ENCODE measurements at places on chromosomes 5 and 9.

GRCh38 chr9:35490155-35490909 lies 421 bp downstream of the RUSC2 start:
- peak; percentile 38 for DNase-seq

GRCh38 chr9:123589361-123590239 lies 233.6 kb downstream of the CRB2 start:
- no peak for DNase-seq

DNA sequence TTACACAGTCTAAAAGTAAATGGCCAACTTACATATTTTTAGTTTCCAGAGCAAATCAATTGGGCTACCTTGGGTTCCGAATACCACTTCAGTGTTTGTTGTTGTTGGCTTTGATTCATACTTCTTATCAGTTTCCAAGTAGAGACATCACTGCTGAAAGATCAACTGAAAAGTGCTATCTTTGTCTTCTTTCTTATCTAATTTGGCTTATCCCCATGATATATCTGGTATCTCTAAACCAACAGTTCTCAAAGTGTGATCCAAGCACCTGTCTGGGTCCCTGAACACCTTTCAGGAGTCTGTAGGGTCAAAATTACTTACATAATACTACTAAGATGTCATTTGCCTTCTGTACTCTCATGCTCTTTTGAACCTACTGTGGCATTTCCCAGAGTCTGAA lies 200.0 kb downstream of the PARP8 start:
- DNase-seq, result no peak

- DNase-seq, result no peak
Observed at GRCh38 chr9:85892401-85892800, 48.5 kb upstream of the NAA35 start.

- no peak for DNase-seq
Observed at GRCh38 chr5:97297063-97297703, 114.1 kb upstream of the RIOK2 start.

DNA sequence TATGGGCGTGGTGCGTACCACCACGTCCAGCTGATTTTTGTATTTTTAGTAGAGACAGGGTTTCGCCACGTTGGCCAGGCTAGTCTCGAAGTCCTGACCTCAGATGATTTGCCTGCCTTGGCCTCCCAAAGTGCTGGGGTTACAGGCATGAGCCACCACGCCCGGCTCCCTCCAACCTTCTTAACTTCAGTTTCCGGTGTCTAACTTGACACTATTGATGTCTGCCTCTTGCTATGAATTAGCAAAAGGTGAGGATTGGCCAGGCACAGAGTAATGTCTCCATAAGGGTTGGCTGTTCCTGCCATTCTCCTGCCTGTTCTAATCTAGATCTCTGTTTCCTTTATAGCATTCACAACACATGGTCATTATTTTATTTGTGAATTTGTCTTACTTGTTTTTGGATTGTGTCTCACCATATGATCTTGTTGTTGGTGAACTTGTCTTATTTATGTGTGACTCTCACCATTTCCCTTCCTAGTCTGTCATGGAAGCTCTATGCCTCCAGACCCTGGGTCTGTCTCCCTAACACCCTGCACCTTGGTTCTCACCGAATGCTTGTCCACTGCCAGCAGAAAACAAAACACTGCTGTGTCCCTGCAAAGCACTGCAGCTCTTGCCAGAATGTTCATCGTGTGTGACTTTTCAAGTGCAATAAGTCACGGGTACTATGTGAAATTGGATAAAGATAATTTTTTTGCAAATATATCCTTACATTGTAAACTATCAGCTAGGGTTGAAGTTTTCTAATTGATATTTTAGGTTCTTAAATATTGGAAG lies 26.0 kb downstream of the BASP1 start:
- no peak for DNase-seq

- DNase-seq, result no peak
Observed at GRCh38 chr9:118975736-118976135, 393.5 kb downstream of the BRINP1 start.

- no peak for DNase-seq
Observed at GRCh38 chr5:24428345-24428744, 216.4 kb downstream of the CDH10 start.

DNA sequence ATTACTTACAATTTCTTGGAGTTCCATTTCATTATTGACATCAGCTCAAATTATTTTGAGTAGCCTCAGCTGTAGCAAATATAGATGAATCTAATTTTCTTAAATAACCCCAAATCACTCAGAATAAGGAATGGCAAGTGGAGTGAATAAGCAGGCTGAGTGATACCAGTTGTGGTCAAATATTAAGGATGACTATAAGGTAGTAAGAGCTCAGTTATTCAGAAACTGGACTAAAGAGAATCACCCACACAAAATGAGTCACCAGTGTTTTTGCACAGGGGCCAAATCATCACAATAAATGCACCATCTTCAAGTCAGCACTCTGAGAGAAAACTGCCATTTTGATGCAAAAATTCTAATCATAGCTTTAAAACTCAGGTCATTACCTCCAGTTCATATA lies 128.9 kb upstream of the TARS1 start:
- DNase-seq, result no peak

DNA sequence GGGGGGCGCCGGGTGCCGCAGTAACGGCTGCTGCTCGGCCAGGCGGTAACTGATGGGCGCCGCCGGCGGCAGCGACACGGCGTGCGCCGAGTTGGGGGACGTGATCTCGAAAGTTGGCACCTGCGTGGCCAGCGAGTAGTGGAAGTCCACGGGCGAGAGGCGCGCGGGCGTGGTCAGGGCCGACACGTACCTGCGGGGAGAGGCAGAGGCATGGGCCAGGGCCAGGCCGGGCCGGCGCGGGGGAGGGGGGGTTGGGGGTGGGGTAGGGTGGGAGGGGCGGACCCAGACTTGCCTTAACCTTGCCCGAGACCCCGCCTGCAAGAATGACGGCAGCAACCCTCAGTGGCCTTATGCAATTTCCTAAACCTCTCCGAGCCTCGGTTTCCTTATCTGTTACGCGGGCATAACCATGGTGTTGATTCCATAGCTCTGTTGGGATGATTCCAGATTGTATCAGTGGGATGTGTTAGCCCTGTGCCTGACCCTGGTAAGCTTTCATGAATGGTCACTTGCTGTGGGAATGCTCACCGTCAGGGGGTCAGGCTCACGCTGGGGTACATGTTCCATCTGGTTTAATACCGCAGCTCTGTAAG lies 53.0 kb downstream of the PSD2 start:
- DNase-seq, result peak; percentile 43

GRCh38 chr5:109690242-109690974 lies 681 bp downstream of the MAN2A1 start:
- DNase-seq, result peak; percentile 33

- DNase-seq, result no peak
Observed at GRCh38 chr9:105052346-105052745, 124.4 kb upstream of the ABCA1 start.

GRCh38 chr5:15304066-15304731 lies 195.8 kb upstream of the FBXL7 start:
- DNase-seq, result no peak

GRCh38 chr5:132209901-132210545 lies 17.6 kb downstream of the P4HA2 start:
- no peak for DNase-seq

GRCh38 chr9:5195463-5195862 lies 10.0 kb upstream of the INSL6 start:
- no peak for DNase-seq

DNA sequence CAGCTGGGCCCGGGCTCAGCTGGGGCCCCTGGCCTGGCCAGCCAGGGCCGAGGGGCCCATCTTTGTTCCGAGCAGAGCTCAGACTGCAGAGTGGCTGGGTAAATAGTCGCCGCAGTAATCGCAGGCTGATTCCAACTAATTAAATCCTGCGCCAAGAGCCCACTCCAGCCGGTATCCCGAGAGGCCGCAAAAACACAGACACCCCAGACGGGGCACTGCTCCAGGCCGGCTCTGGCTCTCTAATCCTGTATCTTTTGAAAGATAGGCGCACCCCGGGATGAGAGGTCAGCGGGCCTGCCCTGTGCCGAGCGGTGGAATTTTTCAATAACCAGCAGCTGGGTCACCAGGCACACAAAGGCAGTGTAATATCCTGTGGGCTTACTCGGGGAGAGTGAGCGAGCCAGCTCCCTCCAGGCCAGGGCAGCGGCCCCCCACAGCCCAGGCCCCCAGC lies 57.7 kb downstream of the LMX1B start:
- peak; percentile 74 for DNase-seq

GRCh38 chr9:135666534-135667462 lies 3.7 kb downstream of the LCN9 start:
- DNase-seq, result no peak

DNA sequence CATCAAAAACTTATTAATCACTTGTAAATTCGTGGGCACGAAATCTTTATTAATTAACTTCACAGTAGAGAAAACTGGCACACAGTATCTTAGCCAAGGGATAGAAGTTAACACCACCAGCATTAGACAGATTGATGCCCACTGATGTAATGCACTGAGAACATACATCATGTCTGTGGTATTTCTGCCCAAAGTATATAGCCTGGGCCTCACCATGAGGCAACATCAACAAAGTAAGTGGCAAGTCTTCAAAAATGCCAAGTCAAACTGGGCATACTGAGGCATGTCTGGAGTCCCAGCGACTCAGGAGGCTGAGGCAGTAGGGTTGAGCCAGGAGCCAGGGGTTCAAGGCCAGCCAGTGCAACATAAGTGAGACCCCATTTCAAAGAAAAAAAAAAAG lies 79.5 kb downstream of the GLIS3 start:
- no peak for DNase-seq

DNA sequence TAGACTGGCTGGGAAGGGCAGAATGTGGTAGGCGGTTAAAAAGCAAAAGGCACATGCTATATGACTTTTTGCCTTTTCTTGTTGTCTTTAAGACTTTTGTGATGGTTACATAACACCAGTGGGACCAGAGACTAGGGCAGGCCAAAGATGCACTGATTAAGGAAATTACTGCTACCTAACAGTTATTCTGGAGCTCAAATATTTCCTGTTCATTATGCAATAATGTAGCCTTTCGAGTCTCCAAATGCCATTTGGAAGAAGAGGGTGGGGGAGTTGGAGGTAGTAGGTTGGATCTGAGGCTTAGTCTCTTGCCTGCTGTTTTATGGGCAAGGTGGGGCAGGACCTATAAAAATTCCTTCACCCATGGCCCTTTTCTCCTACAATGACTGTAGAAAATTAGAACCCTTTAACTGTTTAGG lies 51.7 kb downstream of the SH3GL2 start:
- no peak for DNase-seq

- no peak for DNase-seq
Observed at GRCh38 chr5:67206929-67207328, 10.3 kb upstream of the CD180 start.

DNA sequence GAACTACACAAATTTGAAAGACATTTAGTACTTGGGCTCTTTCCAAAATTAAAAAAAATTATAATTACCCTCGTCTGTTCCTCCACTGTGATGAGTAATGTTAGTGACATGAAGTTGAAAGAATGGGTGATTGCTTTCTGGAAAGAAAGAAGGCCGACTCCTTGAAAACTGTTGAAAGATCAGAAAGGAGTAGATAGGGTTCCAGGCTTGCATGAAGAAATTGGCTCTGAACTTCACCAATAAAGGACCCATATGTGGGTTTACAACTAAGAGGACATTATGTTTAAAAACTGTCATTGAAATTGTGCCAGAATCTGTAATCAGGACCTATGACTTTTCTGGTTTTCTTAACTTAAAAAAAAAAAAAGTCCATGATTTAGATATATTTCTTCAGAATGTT lies 20.7 kb upstream of the MOCS2 start:
- no peak for DNase-seq

- DNase-seq, result no peak
Observed at GRCh38 chr5:87027570-87027969, 240.1 kb upstream of the RASA1 start.

DNA sequence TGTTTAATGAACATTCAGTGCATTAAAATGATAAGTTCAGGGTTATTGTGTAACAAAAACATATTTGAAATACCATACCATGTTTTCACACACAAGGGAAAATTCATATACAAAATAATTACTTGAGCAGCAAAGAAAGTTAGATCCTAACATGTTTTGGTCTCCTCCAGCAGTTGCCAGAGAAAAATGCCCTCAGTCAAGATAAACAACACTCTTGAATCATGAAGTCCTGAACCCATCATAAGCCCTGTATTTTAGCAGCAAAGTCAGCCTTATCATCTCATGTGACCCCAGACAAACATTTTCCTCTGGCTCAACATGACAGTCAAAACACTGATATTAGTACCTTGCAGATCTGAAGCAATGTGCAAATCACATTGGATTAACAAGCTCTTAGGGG lies 1541.1 kb upstream of the WWC1 start:
- no peak for DNase-seq

DNA sequence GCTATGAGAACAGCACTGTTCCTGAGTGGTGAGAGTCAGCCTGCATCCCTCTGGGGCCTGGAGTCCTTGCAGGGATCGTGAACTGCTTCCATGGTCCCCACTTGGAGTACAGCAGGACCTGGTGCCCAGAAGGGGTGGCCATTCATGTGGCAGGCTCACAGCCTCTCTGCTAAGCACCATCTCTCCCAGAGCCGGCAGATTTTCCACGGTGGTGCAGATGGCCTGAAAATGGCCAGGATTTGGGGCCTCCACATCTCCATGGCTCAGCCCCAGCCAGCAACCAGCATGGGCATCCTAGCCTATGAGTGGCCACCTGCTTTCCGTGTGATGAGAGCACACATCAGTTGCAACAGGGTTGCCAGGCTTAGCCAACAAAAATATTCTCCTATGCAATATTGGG lies 33.9 kb upstream of the SEMA4D start:
- no peak for DNase-seq

DNA sequence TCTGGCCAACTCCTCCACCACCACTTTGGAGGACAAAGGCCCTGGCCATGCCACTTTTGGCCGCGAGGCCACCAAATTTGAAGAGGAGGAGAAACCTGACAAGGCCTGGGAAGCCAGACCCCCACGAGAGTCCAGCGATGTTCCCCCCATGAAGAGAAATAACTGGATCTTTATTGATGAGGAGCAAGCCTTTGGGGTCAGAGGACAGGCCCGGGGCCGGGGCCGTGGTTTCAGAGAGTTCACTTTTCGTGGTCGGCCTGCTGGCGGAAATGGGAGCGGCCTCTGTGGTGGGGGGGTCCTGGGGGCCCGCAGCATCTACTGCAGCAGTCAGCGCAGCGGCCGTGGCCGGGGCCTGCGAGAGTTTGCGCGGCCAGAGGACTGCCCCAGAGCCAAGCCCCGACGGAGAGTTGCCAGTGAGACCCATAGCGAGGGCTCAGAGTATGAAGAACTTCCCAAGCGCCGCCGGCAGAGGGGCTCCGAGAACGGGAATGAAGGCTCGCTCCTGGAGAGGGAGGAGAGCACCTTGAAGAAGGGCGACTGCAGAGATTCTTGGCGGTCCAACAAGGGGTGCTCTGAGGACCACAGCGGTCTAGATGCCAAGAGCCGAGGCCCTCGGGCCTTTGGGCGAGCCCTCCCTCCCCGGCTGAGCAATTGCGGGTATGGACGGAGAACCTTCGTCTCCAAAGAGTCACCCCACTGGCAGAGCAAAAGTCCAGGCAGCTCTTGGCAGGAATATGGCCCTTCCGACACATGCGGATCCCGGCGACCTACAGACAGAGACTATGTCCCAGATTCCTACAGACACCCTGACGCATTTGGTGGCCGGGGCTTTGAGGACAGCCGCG lies 27.4 kb upstream of the POMT1 start:
- no peak for DNase-seq

GRCh38 chr5:177369645-177370440 lies 12.1 kb downstream of the RGS14 start:
- no peak for DNase-seq

- no peak for DNase-seq
Observed at GRCh38 chr5:139820130-139820529, 24.5 kb downstream of the PSD2 start.

- DNase-seq, result peak; percentile 26
Observed at GRCh38 chr9:97906236-97906831, 16.0 kb downstream of the TRMO start.

GRCh38 chr9:134154262-134154701 lies 10.1 kb downstream of the RNU6ATAC start:
- DNase-seq, result no peak

Measured in heart left ventricle (tissue), 16 donors.